Lung (tissue), 17 donors: ENCODE measurements at places on chromosomes 3 and 15. TPM values are rescaled to one million over a fixed set of nuclear protein-coding genes. Genes with fewer than 3 reads are reported as not detected.

The XIRP1 gene
- 0.81 TPM for polyA plus RNA-seq

GRCh38 chr15:43270113-43270665 lies 3.5 kb upstream of the TGM5 start:
- DNase-seq, result no peak

GRCh38 chr3:131620977-131621376 lies 118.2 kb upstream of the MRPL3 start:
- DNase-seq, result no peak

DNA sequence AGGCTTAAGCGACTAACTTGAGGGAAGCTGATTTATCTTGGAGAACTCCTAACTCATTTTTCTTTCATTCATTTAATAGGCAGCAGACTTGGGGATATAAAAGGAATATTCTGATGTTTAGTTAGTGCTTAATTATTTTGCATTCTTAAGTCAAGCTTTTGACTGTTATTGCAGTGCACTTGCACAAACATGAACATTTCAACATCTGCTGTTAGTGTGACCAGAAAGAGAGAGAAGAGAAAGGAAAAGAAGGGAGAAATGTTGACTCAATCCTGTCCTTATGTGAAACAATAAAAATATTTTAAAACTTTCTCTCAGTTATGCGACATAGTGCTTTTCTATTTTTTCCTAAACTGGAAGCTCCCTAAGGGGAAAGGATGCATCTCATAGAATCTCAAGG lies 507.8 kb downstream of the LPP start:
- no peak for DNase-seq

- no peak for DNase-seq
Measured at GRCh38 chr3:14484741-14485140, 55.4 kb downstream of the GRIP2 start.

DNA sequence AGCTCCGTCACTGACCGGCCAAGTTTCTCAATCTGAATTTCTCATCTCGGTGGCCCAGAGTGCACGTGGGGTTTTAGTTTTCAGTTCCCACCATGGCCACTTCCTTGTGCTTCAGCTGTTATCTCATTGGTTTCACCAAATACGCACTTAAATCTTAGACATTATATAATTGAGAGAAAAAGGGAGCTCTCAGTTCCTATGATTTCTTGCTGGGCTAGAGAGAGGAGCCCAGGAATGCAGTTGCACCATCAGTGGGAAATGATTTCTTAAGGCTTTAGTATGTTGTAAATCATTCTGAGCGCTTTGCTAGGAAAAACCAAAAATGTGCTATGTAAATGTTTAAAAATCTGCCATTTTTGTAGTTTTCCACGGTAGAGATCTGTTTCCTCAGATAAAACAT lies 53.2 kb downstream of the OXNAD1 start:
- peak; percentile 74 for DNase-seq

DNA sequence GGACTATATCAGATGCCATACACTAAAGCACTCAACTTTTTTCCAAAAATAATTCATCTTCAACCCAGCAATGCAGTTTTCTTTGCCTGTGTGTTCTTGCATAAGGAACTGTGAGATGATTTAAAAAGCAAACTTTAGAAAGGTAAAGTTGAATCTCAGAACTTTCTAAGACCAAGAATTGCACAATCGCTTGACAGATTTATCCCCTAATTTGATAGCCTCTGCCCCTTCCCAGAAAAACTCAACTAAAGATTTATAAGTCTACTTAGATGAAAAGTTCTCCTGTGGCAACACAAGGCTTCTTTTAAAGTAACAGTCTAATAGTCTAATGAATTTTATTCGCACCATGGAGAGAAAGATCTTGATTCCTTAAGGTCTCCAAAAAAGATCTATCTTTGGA lies 259.3 kb downstream of the MAGI1 start:
- DNase-seq, result no peak

DNA sequence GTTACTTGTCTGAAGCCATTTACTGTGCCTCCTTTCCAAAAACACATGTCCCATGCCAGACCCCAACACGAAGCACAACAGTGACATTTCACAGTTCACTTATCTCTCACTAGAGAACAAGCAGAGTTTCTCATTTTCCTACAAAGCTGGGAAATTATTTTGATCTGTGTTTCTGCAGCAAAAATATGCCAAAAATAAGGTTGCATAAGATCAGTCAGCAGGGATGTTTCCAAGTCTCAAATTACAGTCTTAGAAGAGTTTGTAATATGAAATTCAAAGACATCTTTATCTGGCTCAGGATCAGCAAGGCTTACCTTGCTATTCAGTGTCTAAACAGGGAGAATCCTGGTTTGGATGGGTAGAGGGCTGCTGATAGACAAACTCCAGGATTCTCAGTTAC lies 75.5 kb downstream of the GJD2 start:
- DNase-seq, result peak; percentile 64

DNA sequence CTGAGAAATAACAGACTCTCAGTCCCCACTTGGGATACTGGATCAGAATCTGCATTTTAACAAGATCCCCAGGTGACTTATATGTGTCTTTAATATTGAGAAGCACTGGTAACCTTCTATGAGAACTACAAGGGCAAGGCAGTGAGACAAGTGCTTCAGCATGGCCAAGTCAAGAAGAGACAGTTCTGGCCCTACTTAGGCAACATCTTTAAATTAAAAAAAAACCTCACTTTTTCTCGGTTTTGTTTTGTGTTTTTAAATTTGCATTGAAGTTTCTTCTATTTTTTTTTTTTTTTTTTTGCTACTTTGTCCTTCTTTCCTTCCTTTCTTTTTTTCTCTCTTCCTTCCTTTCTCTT lies 42.5 kb upstream of the SPTSSB start:
- no peak for DNase-seq

GRCh38 chr3:12347301-12347700 lies 58.4 kb downstream of the PPARG start:
- DNase-seq, result no peak

DNA sequence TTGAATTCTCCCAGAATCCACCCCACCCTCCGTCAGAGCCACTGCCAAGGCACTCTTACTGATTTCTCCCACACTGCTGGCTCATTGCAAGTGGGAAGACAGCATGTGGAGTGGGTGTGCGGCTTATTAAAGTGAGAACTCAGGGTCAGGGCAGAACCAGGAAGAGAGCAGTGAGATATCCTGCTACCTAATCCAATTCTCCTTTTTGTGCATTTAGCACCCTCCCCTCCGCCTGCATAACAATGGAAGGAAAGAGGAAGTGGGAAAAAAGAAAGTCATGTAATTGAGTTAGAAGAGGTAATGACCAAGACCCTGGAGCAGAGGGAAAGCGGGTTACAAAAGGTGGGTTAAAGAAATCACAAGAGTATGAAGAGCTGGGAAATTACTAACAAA lies 27.8 kb upstream of the PIK3CB start:
- no peak for DNase-seq

- no peak for DNase-seq
Measured at GRCh38 chr3:192494174-192494573, 233.2 kb downstream of the FGF12 start.

DNA sequence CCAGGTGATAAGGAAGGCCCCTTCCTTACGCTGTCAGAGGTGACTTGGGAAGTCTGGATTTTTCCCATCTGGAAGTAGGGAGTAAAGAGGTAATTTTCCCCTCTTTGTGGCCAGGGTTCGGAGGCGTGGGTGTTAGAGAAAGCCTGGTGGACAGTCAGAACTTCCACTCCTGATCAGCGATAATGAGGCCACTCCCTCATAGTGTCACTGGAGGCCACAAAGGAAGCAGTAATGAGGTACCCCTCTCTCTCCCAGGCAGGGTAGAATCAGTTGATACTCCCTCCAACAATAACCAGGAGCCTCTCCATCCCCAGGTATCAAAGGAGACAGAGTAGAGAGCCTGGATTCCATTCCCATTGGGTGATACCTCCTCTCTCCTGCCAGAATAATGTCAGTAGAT lies 30.0 kb downstream of the AP4E1 start:
- DNase-seq, result no peak

GRCh38 chr3:153688301-153689120 lies 432.7 kb upstream of the ARHGEF26 start:
- no peak for DNase-seq

GRCh38 chr3:42729404-42730145 lies 27.0 kb upstream of the HHATL start:
- DNase-seq, result no peak

The AMOTL2 gene
- polyA plus RNA-seq, result 30.1 TPM

DNA sequence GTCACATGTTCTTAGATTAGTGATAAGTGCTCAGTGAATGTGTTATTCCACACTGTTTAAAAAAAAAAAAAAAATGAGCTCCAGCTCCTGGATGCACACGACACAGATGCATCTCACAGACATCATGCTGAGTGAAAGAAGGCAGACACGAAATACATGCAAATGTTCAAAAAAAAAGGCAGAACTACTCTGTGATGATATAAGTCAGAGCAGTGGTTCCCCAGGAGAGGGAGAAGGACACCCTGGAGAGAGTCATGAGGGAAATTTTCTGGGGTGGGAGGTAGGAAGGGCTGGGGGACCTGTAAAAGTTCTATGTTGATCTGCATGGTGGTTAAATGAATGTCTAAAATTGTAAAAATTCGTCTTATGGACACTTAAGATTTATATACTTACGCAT lies 4.3 kb downstream of the CSRNP1 start:
- no peak for DNase-seq

- no peak for DNase-seq
Measured at GRCh38 chr3:95154766-95155165, 1091.9 kb downstream of the NSUN3 start.

The ASTE1 gene
- polyA plus RNA-seq, result 2.3 TPM

The STXBP5L gene
- polyA plus RNA-seq, result not detected

- DNase-seq, result peak; percentile 35
Measured at GRCh38 chr3:180802837-180803236, 109.6 kb upstream of the FXR1 start.

The LINGO1 gene
- 0.33 TPM for polyA plus RNA-seq

GRCh38 chr3:113439606-113440005 lies 1.7 kb downstream of the CFAP44 start:
- no peak for DNase-seq

DNA sequence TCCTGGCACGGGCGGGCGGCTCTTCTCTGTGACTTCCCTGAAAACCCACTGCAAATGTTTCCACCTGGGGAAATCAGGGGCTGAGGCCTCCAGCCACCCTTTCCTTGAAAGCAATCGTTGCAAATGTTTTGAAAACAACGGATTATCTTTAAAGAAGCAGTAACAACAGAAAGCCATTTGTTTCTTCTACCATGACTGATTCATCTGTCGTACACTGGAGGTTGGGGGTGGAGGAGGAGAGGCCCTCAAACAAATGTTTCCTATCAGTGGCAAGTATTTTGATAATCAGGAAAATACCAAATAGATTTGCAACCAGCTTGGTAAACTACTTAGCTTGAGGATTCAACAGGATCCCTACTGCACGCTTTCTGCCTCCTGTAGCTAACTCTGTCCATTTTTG lies 114.9 kb downstream of the PDZRN3 start:
- DNase-seq, result peak; percentile 86

The CFAP91 gene
- 3.4 TPM for polyA plus RNA-seq

The CCDC191 gene
- polyA plus RNA-seq, result 2.5 TPM

The IGF2BP2 gene
- polyA plus RNA-seq, result 8.1 TPM

GRCh38 chr3:177977381-177978158 lies 558.7 kb upstream of the KCNMB2 start:
- DNase-seq, result no peak
